ENCODE measurements at places on chromosomes 5 and 9. TPM values are rescaled to one million over a fixed set of nuclear protein-coding genes. Genes with fewer than 3 reads are reported as not detected.

Gene OCLN
- 66.1 TPM for total RNA-seq

DNA sequence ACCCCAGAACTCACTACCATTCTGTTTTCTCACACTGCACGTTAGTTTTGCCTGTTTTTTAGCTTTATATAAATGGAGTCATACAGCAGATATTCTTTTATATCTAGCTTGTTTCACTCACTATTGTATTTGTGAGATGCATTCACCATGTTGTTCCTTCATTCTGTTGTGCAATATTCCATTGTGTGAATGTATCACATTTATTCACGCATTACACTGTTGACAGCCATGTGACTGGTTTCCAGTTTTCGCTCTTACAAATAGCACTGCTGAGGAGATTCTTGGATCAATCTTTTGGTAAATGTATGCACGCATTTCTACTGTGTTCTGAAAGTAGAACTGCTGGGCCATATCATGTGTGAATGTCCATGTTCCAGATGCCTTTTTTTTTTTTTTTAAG, 6.4 kb upstream of the SNX30 start:
- DNase-seq, result no peak

Gene RNF208
- total RNA-seq, result not detected

- DNase-seq, result no peak
Observed at GRCh38 chr9:13932528-13933267, 381.2 kb downstream of the NFIB start.

DNA sequence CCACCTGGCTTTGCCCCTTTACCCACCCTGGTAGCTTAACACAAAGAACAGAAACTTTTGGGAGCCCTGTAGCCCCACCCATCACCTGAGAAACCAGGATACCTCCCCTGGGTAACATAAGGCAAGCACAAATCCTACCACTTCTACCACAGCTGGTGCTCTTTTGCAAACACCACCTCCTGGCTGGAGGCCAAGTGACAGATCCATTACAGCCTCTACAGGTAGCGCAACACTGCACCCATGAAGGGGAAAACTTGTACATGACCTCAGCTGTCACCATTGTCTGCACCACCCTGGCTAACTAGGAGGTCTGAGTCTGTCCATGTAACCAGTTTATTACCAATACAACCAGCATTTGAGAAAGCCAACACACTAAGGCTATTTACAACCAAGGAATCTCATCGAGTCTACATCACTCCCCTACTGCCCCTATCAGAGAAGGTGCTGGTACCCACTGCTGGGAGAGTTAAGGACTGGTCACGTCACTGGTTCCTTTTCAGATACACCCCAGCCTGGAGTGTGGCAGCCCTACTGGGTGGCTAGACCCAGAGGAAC, 128.6 kb downstream of the PJA2 start:
- DNase-seq, result no peak

Gene ADAMTS16
- total RNA-seq, result 1.3 TPM

Gene PRDM9
- total RNA-seq, result not detected

DNA sequence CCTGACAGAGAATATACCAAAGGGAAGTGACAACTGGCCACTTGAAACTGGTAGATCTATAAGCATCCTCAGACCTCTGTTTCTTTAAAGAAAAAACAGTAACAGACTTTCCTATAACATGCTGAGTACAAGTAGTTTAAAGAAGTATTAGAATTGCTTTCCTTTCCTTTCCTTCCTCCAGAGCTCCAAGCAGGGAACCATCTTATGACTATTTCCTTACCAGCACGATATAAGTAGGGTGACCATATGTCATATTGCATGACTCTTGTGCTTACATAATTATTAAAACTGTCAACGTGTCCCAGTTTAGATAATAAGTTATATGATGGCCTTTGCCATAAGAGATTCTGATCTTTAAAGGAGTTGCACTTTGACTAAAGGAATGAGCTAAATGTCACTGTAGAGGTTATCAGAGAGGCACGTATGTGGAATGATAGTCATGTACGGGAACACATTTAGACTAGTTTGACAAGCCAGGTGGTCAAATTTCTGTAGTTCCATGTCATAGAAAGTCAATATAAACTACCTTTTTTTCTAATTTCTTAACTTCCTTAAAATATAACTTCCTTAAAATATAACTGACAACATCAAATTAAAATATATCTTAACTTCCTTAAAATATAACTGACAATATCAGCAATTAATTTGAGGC, 212.7 kb upstream of the CD180 start:
- DNase-seq, result no peak

DNA sequence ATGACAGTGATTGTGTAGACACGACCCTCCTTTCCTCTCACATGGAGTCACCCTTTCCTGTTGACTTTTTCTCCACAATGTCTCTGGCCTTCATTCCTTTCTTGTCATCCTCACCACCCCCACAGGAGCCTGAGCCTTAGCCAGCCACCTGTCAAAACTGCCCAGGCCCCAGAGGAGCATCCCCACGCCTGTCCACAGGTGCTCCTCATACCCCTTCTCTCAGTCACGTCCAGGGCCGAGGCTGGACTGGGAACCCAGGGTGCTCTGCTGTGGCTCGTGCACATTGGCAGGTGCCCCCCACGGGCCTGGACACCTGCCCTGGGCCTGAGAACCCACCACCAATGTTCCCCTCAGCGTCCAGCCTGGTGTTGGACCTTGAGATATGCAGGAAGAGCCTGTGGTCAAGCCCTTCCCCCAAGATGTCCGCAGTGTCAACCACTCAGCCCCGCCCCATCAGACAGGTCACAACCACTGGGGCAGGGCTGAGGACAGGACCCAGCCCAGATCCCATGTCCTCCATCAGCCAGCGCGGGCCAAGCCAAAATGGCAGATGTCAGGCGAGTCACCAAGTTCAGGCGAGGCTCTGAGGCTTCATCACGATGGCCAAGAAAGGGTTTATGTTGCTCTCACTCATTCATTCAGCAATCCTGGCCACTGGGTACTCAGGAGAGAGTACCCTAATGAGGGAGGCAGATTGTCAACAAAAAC, 65.8 kb upstream of the STXBP1 start:
- DNase-seq, result no peak

GRCh38 chr5:11797132-11797531, 107.1 kb downstream of the CTNND2 start:
- DNase-seq, result no peak

DNA sequence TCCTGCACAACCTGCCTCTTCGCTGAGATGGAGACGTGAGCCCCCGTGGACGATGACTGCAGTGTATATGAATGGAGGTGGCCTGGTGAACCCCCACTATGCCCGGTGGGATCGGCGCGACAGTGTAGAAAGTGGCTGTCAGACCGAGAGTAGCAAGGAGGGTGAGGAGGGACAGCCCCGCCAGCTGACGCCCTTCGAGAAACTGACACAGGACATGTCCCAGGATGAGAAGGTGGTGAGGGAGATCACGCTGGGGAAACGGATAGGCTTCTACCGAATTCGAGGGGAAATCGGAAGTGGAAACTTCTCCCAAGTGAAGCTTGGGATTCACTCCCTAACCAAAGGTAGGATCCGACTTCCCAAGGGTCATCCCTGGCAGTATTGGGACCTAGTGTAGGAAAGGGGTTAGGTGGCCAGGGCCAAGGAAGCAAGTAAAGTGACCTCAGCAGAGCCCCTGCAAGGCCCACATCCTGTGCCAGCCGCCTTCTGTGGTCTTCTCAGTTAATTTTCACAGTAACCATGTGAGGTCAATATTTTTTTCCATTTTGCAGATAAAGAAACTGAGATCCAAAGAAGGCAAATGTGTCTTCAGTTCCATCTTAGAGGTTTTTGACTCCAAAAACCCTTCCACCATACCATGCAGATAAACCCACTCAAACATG, 53.8 kb downstream of the NIM1K start:
- DNase-seq, result no peak

GRCh38 chr5:143898381-143898780, 86.4 kb downstream of the HMHB1 start:
- DNase-seq, result no peak

GRCh38 chr5:154058055-154059038, 19.6 kb downstream of the MFAP3 start:
- DNase-seq, result peak; percentile 77

Gene SPAAR
- total RNA-seq, result not detected

Gene LMNB1
- 9.6 TPM for total RNA-seq

DNA sequence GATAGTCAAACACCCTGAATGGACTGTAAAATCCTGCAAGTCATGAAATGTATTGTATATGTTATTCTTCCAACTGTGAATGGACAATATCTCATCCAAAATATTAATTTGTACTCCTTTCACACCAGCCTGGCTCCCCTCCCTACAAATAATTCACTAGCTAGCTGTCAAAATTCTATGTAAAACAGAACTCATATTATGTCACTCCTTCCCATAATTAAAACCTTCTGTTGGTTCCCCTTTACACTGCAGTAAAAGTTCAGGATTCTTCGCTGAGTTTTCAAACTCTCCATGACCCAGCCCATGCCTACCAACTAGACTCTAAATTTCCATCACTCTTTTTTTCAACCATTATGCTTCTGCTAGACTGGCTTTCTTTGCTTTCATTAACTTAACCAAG, 857.1 kb downstream of the TAF11L14 start:
- DNase-seq, result no peak

DNA sequence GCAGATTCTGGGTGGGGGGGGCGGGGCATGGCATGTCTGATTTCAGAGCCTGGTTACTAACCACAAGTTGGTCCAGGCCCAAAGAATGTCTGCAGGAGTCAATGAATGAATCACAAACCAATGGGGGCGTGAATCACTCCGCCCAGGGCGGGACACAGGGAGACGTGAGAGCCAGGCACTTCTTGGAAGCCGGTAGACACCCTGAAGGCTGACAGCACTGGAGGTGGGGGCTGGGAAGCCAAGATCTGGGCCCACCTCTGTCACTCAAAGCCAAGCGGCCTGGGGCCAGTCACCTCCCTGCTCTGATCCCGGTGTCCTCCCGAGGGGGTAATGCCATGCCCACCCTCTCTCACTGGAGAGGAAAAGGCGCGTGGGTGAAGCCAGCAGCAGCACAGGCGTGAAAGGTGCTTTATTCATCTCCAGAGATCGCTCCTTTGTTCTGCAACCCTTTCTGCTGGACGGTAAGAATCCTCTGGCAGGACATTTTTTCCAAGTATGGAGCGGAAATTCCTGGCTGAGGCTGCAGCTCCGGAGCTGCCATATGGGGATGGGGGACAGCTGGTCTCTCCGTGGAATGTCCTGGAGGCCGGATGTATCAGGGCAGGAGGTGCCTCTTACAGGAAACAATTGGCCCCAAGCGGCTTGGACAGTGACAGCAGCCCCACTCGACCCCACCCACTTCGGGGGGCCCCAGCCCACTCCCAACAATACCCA, 85.0 kb downstream of the STK10 start:
- DNase-seq, result peak; percentile 95

GRCh38 chr9:33750839-33751339, 44.5 kb upstream of the PRSS3 start:
- DNase-seq, result no peak
